ENCODE measurements at places on chromosomes 16 and 17. TPM values are rescaled to one million over a fixed set of nuclear protein-coding genes. Genes with fewer than 3 reads are reported as not detected.
A peak's percentile ranks its signal among the peaks of the same experiment; 100 is the strongest.

The CALB2 gene
- 1.6 TPM for total RNA-seq

The SEZ6 gene
- not detected for total RNA-seq

The DHRS11 gene
- total RNA-seq = 5.9 TPM

The LGALS9 gene
- 349 TPM for total RNA-seq

The SYCE1L gene
- 2.6 TPM for total RNA-seq

The PTX4 gene
- total RNA-seq = not detected

The FBXW10 gene
- 0.27 TPM for total RNA-seq

The RNF222 gene
- not detected for total RNA-seq

DNA sequence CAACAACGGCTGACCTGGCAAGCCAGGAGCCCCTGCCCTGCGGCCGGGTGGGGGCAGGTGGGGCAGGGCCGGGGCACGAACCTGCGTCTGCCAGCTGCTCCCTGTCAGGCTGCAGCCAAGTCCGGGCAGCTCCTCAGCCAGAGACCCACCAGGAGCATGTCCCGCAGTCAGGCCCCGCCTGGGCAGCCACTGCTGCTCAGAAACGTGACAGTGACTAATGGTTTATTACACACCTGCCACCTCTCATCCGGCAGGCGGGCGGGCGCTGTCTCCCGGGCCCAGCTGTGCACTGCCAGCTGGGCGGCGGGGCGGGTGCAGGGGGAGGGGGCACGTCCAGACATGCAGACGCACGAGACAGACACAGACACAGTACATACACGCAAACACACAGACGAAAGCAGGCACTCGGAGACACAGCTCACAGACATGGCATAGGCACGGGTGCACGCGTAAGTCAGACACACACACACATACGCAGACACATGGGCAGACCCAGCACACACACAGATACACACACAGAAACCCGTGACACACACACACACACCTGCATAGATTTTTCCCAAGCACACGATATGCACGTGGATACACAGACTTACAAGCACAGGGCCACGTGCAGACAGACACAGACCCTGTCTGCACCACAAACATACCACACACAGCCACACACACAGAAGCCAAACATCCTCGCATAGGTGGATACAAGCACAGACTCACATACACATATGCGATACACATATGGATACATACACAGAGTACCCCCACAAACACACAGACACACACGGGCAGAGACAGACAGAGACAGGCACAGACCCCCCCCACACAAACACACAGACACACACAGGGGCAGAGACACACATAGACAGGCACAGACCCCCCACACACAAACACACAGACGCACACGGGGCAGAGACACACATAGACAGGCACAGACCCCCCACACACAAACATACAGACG, 248.3 kb upstream of the CIBAR2 start:
- H3K4me1 ChIP-seq = peaks cover 23% of the 10 kb centered on the region
- no peaks in the 10 kb centered on the region for H3K36me3 ChIP-seq
- DNase-seq = peak; percentile 68
- H3K4me3 ChIP-seq = no peak overlapping the region
- H3K27ac ChIP-seq = peak overlapping the region; percentile 36

GRCh38 chr17:5236938-5237540, 2.4 kb upstream of the SCIMP start:
- H3K4me1 ChIP-seq = no peaks in the 10 kb centered on the region
- DNase-seq = no peak
- H3K27ac ChIP-seq = no peak overlapping the region
- no peak overlapping the region for H3K4me3 ChIP-seq

DNA sequence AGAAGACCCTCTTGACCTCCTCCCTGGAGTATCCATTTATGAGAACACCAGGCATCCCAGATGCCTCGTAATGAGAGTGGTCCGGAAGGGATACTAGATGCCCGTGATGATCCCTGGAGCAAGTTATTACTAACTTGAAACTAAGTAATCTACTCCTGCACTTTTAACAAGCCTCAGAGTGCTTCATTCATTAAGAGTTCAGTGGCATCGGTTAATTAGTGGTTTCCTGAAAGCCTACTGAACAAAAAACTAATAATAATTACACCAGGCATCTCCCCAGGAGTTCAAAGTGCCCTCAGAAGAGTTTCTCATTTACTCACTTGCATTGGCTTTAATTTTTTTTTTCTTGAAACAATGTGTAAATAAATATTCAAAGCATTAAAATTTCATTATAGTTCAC, 22.2 kb downstream of the ZNF75A start:
- DNase-seq = no peak
- no peaks in the 10 kb centered on the region for H3K4me1 ChIP-seq
- H3K27me3 ChIP-seq = no peaks in the 10 kb centered on the region
- no peak overlapping the region for H3K4me3 ChIP-seq

DNA sequence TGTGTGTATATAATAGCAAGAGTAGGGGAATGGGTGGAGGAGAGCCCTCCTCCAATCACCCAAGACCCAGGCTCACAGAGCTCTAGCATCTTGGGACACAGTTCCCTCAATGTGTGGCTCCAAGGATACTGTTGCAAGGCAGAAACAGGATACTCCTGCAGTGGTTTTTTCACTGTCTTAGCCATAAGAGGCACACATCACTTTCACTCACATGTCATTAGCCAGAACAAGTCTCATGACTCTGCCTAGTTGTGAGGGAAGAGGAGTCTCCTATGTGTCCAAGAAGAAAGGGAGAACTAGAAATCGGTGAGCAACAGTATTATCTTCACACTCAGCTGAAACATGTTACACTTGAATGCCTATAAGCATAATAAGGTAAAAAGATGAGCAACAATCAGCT, 11.1 kb upstream of the NUDT7 start:
- no peaks in the 10 kb centered on the region for H3K36me3 ChIP-seq
- H3K27ac ChIP-seq = no peak overlapping the region
- no peak for DNase-seq
- H3K4me1 ChIP-seq = no peaks in the 10 kb centered on the region

DNA sequence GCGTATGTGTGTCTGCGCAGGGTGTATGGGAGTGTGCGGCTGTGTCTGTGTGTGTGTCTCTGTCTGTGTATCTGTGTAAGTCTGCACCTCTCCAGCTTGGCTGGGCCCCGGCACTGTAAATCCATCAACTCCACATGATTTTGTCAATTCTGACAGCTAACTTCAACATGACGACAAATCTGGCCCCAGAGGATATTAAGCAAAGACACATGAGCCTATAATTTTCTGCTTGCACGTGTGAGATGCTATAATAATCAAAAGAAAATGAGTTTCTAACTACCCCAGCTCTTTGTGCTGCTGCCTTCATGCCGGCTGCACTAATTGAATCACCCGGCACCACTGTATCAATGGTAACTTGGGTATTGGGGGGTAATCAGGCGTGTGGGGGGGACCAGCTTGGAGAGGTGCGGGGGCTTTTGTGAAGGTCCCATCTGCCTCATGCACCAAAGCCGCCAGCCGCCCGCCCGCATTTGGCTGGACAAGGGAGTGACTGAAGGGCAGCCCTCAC, 57.6 kb upstream of the LHX1 start:
- peaks cover 35% of the 10 kb centered on the region for H3K27me3 ChIP-seq
- no peaks in the 10 kb centered on the region for H3K36me3 ChIP-seq
- H3K4me1 ChIP-seq = no peaks in the 10 kb centered on the region
- H3K4me3 ChIP-seq = no peak overlapping the region
- no peak overlapping the region for H3K27ac ChIP-seq
- DNase-seq = no peak

- DNase-seq = no peak
- H3K4me3 ChIP-seq = no peak overlapping the region
- no peaks in the 10 kb centered on the region for H3K36me3 ChIP-seq
- no peaks in the 10 kb centered on the region for H3K27me3 ChIP-seq
- H3K4me1 ChIP-seq = no peaks in the 10 kb centered on the region
- no peak overlapping the region for H3K27ac ChIP-seq
Measured at GRCh38 chr16:49366669-49367068, 6.9 kb upstream of the C16orf78 start.

DNA sequence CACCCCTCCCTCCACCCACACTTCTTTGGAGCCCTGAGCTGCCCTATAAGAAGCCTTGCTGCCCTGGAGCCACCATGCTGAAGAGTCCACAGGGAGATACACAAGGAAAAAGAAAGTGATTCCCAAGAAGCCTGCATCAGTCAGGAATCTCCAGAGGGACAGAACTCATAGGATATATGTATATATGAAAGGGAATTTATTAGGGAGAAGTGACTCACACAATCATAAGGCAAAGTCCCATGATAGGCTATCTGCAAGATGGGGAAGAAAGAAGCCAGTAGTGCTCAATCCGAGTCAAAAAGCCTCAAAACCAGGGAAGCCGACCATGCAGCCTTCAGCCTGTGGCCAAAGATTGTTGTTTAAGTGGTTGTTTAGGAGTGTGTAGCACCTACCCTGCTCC, 87.9 kb downstream of the TMEM114 start:
- H3K27ac ChIP-seq = no peak overlapping the region
- peaks cover 6% of the 10 kb centered on the region for H3K27me3 ChIP-seq
- no peaks in the 10 kb centered on the region for H3K4me1 ChIP-seq
- no peak for DNase-seq
- H3K36me3 ChIP-seq = no peaks in the 10 kb centered on the region

- peak; percentile 70 for DNase-seq
- H3K4me1 ChIP-seq = peaks cover 50% of the 10 kb centered on the region
- H3K27me3 ChIP-seq = no peaks in the 10 kb centered on the region
- H3K4me3 ChIP-seq = peak overlapping the region; percentile 89
Measured at GRCh38 chr17:1398931-1399678, 917 bp downstream of the YWHAE start.

DNA sequence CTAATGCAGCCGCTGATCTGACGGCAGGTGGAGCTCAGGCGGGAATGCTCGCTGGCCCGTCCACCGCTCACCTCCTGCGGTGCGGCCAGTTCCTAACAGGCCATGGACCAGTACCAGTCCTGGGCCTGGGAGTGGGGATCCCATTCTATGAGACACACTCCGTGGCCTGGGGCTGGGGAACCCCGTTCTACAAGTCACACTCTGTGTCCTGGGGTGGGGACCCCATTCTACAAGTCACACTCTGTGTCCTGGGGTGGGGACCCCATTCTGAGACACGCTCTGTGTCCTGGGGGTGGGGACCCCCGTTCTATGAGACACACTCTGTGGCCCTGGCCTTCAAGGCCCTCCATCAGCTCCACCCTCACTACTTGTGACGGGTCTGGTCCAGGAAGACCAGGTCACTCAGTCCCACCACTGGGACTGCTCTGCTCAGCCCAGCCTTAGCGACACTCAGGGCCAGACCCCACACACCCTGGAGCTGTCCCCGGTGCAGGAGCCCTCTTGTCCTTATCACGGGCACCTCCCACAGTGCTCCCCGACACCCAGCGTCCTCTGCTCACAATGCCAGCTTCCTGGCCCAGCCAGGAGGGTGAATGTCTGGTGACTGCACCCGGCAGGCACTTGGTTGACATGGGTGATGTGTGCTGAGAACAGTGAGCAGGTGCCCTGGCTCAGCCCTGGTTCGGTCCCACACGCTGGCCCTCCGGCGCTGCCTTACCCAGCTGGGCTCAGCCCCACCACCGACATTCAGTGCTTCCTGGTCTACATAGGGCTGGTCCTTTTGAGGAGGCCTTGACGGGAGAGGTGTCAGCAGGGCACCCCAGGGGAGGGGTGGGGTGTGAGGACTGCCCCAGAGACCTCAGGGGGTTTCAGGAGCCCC, 89.1 kb downstream of the TBC1D16 start:
- H3K4me1 ChIP-seq = peaks cover 24% of the 10 kb centered on the region
- peak; percentile 37 for DNase-seq
- H3K27ac ChIP-seq = no peak overlapping the region
- H3K27me3 ChIP-seq = no peaks in the 10 kb centered on the region
- no peak overlapping the region for H3K4me3 ChIP-seq
- peaks cover 47% of the 10 kb centered on the region for H3K36me3 ChIP-seq

DNA sequence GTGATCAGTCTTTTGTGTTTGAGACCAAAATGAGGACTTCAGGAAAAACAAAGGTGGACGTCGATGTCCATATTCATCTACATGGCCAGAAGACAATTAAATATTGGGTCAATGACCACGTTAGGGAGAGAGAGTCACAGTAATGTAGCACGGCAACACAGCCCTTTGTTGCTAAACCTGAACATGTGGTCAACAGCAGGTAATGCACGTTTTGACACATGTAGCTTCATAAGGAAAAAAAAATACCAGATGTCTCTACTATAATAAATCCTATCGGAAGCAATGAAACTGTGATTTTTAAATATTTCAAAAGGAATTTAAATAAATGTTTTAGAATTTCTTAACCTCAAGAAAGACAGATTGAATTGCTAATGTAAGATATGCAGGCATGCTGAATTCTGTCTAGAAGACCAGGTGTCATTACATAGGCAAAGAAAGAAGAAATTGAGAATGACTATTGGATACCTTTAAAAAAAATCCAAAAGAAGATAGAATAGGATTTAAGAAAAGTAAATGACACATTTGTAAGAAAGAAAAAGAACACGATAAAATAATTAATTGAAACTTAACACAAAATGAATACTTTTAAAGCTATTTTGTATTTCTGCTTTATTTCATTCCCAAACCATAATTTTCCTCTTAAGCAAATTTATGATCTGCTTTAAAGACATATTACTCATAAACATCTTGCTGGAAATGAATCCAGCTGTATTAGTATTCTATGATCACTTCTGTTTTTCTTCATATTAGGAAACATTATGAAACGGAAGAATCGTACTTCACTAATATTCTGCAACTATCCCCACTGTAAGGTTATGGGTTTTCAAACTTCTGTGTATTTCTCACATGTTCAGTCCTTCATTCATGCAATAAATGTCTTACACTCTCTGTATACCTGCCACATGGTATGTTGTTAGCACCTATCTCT, 30.1 kb downstream of the ABCA8 start:
- no peaks in the 10 kb centered on the region for H3K36me3 ChIP-seq
- DNase-seq = no peak
- no peak overlapping the region for H3K4me3 ChIP-seq
- H3K27me3 ChIP-seq = no peaks in the 10 kb centered on the region

DNA sequence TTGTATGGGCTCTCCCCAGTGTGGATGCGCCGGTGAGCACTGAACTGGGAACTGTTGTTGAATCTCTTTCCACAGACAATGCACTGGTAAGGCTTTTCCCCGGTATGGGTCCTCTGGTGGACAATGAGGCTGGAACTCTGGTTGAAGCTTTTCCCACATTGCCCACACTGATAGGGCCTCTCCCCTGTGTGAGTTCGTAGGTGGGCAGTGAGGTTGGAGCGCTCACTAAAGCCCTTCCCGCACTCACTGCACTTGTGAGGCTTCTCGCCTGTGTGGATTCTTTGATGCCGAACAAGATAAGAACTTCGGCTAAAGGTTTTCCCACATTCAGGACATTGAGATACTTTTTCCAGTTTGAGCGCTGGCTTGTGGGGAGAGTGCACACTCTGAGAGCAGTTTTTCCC, 17.8 kb downstream of the ZSCAN32 start:
- no peaks in the 10 kb centered on the region for H3K4me1 ChIP-seq
- no peak overlapping the region for H3K4me3 ChIP-seq
- no peak for DNase-seq

DNA sequence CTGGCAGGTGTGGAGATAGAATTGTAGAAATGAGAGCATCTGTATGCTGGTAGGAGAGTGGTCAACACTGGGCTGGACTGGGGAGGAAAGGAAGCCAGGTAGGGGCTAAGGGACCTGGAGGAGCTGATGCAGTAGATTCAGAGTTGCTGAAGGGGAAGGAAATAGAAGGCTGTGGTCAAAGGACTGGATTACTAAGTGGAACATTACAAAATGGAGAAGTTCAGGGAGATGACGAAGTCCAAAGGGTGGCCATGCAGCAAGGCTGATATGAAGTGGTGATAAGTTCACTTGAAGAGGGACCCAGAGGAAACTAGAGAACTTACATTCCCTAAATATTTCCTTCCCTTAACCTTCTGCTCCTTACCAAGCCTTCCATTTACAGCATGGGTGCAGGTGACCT, 8.6 kb upstream of the CCL2 start:
- no peak overlapping the region for H3K4me3 ChIP-seq
- H3K36me3 ChIP-seq = no peaks in the 10 kb centered on the region
- no peak for DNase-seq
- H3K4me1 ChIP-seq = peaks cover 96% of the 10 kb centered on the region
- H3K27me3 ChIP-seq = no peaks in the 10 kb centered on the region
- no peak overlapping the region for H3K27ac ChIP-seq

Data from lower lobe of right lung (tissue), 2 donors.